ENCODE measurements at places on chromosomes 3 and 15. TPM values are rescaled to one million over a fixed set of nuclear protein-coding genes. Genes with fewer than 3 reads are reported as not detected.

DNA sequence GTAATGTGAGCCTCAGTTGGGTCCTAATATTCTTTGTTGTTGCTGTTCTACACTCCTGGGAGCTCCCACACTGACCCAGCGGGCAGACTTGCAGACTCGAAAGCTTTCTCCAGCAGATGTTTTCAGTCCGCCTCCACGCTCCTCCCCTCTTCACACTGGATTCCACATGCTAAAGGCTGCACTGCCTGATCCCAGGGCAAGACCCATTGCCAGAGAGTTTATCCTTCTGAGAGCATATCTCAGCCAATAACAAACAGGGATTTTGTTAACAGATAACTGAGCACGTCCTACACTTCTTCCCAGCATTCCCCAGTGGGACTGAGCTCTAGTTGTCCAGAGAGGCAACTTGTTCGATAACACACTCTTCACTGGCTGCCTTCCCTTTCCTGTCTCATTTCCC, 8.0 kb upstream of the COL6A6 start:
- DNase-seq: no peak

GRCh38 chr15:70962084-70962483, 69.5 kb downstream of the LRRC49 start:
- no peak for DNase-seq

SLC9C1 gene
- not detected for polyA plus RNA-seq

GRCh38 chr3:195907934-195908693, at the start of gene TNK2:
Gene TNK2 (minus strand): TSS chr3:195908551. CDS start chr3:195888588, 19,963 bp downstream.
- peak; percentile 57 for DNase-seq

LINGO1 gene
- 0.75 TPM for polyA plus RNA-seq

MUSTN1 gene
- polyA plus RNA-seq: 6.1 TPM

DNA sequence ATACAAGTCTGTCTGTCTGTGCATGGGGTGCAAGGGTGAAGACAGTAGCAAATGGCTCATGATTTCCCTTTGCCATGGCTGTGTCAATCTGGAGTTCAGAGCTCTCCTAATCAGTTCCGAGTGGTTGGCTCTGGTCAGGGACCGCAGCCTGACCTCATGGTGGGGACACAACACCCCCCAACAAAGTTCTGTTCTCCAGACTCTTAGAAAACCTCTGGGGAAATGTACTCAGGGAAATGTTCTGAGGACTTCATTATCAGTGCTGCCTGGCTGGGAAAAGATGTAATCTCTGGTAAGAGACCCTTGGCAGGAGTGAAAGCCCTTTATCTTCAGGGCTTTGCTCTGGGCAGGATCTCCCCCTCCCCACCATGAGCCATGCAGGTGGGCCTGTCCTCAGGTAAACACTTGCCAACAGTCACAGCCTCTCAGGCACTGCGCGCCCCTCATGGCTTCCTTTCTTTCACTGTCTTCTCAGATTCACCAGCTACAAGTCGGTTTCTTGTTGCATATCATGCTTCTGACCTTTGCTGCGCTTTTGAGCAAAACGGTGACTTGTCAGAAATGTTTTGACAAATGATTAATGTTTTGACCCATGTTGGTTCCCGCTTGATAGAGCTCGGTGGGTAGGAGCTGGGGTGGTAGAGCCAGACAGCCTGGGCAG, 95.5 kb downstream of the ST6GAL1 start:
- no peak for DNase-seq

PLA2G4D gene
- not detected for polyA plus RNA-seq

ZMYND10 gene
- 0.31 TPM for polyA plus RNA-seq

DNA sequence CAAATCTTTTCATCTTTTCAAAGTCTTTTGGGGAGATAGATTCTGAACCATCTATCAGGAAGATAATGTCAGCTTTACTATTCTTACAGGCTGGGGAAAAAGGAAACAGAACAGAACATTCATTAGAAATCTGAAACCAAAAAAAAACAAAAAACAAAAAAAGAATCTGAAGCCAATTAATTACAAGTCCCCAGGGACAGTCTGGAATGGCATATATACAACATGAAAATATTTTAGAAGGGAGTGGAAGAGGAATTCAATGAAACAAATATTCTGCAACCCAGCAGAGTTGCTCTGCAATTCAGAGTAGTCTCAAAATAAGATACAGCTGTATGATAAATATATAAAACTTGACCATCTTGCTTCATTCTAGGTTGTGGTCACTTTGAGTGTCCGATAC, 41.7 kb upstream of the CAPN7 start:
- no peak for DNase-seq

GRCh38 chr3:23644099-23644498, 161.7 kb upstream of the UBE2E1 start:
- DNase-seq: no peak

ARPIN gene
- polyA plus RNA-seq: 3.2 TPM

DNA sequence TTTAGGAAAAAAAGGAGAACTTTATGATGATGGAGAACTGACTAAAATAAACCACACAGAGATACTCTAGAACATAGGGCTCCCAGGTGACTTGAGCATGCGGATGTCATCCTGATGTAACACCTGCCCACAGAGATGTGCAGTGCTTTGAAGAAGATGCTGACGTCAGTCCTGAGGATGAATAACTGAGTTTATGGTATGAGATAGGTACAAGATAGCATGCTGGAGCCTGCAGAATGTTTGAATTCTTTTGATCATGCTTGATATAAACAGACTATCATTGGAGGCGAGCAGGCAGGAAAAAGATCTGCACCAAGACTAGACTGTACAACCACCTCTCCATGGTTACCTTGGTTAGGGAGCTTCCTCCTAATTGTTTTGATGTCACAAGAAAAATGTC, 12.4 kb downstream of the CCR4 start:
- no peak for DNase-seq

Measured in liver (tissue), 10 donors.